ENCODE measurements at places on chromosomes 6 and 20.

- DNase-seq: no peak
Observed at GRCh38 chr20:62606016-62606415, 36.3 kb upstream of the SLCO4A1 start.

DNA sequence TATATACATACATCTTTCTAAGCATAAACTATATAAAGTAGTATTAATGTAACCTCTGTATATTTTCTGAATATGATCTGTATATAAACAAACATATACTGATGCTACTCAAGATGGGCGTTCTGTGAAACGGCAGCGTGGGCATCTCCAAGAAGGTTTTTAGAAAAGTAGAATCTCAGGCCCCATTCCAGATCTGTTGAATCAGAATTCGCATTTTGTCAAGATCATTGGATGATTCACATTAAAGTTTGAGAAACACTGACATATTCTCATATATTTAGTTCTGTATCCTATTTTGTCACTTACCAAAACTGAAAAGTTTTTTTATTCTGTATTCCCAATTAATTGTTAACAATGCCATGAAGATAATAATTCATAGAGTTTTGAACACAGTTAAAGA, 5.5 kb downstream of the C6orf141 start:
- DNase-seq: no peak

DNA sequence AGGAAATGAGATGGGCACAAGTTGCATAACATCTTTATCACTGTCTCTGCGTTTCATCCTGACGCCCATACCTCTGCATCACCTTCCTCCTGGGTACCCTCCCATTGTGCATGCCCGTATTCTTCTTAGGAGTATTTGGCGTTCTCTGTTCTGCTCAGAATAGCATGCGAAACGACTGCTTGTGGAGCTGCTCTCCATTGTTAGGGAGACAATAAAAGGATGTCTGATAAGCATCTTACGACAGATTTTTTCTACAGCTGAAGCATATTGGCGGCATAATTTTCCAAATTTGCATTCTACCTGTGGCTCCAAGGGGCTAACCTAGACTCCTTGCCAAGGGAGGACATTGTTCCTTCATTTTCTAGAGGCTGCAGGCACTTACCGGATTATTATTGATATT, 118.6 kb downstream of the EDN1 start:
- DNase-seq: no peak

GRCh38 chr6:32397252-32397920, 9.6 kb downstream of the BTNL2 start:
- DNase-seq: no peak

- DNase-seq: no peak
Observed at GRCh38 chr6:163014736-163015135, 287.0 kb downstream of the PACRG start.

- no peak for DNase-seq
Observed at GRCh38 chr20:20664795-20665589, 47.5 kb downstream of the RALGAPA2 start.

GRCh38 chr20:24341781-24342180, 127.6 kb upstream of the SYNDIG1 start:
- DNase-seq: no peak

- DNase-seq: no peak
Observed at GRCh38 chr6:69390125-69390524, 406.7 kb downstream of the LMBRD1 start.

DNA sequence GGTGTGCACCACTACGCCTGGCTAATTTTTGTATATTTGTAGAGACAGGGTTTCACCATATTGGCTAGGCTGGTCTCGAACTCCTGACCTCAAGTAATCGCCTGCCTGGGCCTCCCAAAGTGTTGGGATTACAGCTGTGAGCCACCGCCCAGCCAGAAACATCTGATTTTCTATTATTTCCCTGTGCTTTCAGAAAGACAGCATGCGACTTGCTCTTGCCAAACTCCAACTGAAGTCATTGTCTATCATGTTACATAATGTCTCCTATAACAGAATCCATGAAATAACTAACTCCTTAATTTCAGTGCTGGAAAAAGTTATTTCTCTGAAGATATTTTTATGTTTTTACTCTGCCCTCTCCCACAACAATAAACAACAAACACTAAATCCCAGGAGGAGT, 8.5 kb downstream of the RMND1 start:
- DNase-seq: no peak

- DNase-seq: no peak
Observed at GRCh38 chr6:90100059-90100665, 196.5 kb downstream of the BACH2 start.

DNA sequence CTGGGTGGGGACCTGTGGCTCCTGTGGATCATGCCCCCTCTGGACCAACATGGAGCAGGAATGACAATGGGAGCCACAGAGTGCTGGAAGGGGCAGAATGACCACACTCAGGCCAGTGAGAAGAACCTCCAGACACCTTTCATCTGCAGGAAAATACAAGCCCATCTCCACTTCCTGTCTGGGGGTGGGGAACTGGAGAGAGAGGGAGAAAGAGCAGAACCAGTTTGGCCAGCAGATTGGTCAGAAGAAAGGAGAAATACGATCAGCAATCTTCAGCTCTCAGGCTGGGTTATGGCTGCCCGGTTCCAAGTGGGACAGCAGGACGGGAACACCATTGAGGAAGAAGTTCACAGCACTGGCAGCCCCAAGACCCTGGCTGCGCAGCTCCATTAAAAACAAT, 37.0 kb downstream of the BMP7 start:
- DNase-seq: no peak

DNA sequence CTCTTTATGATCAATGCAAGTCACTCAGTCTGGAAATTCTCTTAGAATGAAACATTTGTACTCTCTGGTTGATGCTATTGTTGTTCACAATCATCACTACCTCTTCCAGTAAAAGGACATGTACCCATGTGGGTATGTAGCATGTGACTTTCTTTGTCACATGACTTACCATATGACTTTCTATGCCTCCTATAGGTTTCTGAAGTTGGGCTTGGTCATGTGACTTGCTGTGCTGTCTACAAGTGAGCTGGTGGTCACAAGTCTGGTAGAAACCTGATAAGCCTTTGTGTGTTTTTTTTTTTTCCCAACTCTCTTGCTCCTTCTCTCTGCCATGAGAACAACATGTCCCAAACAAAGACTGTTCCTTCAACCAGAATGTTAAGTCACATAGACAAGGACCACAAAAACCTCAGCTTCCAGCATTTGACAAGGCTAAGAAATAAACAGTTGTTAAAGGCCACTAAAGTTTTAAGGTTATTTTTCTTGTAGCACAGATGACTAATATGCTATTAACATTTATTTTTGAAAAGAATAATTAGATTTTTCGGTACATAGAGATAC, 379.2 kb upstream of the SLC35B3 start:
- no peak for DNase-seq

- DNase-seq: peak; percentile 21
Observed at GRCh38 chr6:155103816-155104366, 108.8 kb downstream of the TIAM2 start.

GRCh38 chr20:22861990-22862389, 173.1 kb upstream of the SSTR4 start:
- no peak for DNase-seq

DNA sequence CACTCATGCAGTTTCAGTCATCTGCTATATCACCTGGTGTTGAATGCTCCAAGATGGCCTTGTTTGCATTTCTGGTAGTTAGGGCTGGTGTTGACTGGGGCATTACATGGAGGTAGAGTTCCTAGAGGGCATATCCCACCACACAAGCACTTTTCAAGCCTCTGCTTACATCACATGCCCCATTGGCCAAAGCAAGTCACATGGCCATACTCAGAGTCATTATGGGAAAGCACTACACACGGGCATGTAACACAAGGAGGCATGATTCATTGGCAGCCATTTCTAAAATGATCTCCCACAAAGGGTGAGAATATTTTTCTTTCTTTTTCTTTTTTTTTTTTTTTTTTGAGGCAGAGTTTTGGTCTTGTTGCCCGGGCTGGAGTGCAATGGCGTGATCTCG, 73.2 kb downstream of the TRMT6 start:
- no peak for DNase-seq

DNA sequence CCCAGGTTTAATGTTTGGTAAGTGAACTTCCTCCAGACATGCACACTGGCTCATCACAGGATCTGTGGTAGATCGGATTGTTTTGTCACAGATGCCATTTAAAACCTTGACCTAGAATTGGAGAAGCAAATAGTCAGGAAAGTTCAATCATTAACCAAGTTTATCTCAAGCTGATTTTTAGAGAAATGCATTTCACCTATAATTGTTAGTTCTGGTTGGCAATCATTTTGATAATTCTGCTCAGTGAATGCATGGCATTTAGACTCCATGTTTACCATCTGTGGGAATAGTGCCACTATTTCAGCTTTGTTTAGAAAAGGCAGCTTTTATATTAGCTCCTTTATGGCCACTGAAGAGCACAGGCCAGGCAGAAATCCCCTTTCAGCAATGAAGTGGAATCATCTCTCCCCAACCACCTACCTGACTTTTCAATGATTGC, 73.9 kb upstream of the IPCEF1 start:
- DNase-seq: no peak

DNA sequence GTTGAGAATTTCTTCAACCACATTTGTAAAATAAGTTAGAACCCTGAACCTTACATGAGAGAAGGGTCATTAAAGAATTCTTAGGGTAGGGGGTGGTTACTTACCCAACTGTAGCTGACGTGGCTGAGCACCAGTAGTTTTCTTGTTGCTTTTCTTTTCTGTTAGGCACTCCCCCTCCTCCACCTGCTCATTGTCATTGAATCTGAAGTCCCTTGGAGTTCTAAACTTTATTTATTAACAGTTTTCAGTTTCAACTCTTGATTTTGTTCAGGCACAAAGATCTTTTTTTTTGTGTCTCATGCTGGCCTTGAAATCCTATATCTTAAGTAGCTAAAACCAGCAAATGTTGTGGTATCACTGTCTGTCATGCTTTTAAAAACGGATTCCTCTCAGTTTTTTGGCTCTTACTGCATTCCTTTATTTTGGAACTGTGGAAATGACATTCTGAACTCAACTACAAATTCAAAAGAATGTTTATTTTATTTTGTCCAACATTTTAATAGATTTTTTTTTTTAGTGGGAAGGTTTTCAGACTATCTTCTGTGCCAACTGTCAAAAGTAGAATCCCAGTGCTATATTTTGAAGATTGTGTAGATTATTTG, 465.2 kb downstream of the PHF3 start:
- no peak for DNase-seq

DNA sequence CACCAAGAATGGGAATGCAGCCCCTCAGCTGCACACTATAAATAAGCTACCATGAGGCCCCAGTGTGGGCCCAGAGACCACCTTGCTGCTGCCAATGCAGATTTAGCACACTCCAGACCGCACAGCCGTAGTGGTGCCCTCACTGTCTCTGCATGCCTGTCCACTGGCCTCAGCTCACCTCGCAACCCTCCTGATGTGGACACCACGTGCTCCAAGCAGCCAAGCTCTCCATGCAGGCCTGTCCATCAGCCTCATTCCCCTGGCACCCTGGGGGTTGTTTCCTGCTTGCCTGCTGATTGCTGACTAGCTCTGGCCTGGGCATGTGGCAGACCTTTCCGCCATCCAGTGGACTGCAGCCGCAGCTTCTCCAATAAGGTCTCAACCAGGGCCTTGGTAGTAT, 36.2 kb downstream of the ZBTB9 start:
- no peak for DNase-seq

- DNase-seq: no peak
Observed at GRCh38 chr20:38098952-38099351, 65.4 kb downstream of the RPRD1B start.

GRCh38 chr6:143245656-143246055, 185.0 kb downstream of the AIG1 start:
- DNase-seq: no peak

DNA sequence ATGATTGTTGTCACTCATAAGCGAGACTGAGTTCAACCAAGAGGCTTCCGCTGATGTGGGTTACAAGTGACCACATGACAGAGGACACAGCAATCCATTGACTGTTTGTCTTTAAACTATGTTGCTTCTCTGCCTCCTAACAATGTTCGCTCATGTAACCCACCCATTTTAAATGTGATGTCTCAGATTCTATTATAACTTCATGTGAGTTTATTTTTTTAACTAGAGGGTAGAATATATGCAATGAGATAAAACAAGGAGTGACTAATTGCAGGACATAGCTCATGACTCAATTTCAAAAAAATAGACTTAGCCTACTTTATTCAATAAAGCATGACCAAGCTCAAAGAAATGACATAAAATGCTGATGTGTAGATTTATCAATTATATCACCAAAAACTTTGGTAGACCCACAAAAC, 119.2 kb upstream of the SASH1 start:
- DNase-seq: no peak

DNA sequence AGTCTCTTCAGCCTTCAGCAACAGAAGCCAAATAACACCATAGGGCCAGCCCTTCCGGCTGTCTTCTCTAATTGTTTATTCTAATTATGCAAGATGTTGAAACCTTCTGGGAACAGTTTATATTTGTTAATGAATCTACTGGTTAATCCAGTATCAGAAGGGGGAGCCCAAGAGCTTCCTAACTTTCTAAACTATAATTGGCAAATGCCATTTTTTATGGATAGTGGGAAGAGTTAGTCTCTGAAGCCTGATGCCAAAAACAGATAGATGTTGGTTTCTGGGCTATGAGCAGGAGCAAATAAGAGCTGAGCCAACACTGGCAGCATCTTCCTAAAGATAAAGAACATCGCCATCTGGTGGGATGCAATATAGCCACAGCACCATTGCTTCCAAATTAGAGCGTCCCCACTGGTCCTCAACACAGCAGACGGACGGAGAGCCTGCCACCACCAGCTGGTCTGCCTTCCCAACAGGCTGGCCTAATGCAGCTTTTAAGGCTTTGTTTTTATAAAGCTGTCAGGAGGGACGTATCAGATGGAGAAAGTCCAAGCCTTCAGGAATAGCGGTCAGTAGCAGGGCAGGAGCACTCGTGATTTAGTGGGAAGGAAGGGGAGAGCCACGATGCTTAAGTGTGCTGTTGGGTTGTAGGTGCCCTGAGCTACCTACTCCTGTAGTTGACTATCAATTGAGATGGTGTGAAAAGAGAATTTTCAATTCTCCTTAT, 118.8 kb downstream of the RALGAPA2 start:
- no peak for DNase-seq

DNA sequence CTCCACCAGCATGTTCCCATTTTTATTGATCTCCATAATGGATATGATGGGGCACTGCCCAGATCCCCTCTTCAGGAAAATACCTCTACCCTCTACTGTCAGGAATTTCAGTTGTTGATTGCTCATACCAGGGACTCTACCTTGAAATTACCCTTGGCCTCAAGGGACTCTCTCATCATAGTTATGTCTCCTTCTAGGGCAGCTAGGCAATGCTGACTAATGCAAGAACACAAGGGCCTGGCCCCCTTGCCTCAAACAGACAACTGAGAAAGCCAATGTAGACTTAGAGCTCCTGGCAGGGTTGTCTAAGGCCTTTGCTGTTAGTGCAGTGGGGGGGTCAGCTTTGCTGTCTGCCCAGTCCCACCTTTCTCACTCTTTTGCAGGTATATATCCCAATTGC, 493.1 kb downstream of the BTBD3 start:
- DNase-seq: no peak

GRCh38 chr6:167855825-167856425, 29.2 kb downstream of the AFDN start:
- no peak for DNase-seq

All from stimulated activated CD8-positive, alpha-beta memory T cell treated with anti-CD3 and anti-CD28 coated beads, Interleukin-7, amount 100 ng/mL, for 4 hours (primary cell).